ENCODE measurements at places on chromosomes 6 and 20. TPM values are rescaled to one million over a fixed set of nuclear protein-coding genes. Genes with fewer than 3 reads are reported as not detected.

DNA sequence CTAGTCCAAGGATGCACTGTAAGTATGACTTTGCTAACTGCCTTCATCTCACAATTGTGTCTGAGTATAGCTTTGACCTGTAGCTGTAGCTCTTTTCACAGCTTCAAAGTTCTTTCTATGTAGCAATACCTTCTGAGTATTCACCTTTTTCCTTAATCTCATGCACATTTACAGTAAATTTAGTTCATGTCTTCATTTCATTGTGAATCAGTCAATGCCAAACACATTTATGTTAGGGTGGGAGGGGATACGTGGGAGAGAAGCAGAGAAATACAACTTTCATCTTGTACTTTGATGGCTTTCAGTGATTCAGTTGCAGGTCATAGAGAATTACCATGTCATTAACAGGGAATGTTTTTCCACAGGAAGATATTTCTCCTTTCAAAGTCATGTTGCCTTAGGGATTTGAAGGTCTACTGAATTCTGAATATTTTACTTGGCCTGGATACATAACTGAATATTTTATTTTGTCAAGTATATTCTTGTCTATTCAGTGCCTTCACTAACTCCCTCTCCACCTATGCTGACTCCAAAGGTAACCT lies 119.2 kb downstream of the TINAG start:
- no peaks in the 10 kb centered on the region for H3K27me3 ChIP-seq
- H3K4me3 ChIP-seq, result no peak overlapping the region
- H3K4me1 ChIP-seq, result no peaks in the 10 kb centered on the region
- no peak overlapping the region for H3K27ac ChIP-seq
- H3K36me3 ChIP-seq, result no peaks in the 10 kb centered on the region

Gene CENPQ
- 14.2 TPM for total RNA-seq

DNA sequence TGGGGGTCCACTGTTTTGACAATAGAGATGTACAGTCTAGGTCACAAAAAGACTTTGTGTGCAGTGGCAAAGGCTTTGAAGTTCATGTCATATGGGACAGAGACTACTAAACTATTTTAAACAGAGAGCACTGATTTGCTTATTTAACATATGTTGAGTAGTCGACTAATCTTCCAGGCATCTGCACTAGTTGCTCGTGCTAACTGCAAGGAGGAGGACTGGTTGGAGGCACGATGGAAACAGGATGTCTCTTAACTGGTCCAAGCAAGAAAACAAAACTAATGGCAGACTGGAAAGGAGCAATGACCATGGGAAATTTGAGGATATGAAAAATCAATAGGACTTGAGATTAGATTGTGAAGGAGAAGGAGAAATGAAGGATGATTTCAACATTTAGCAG lies 28.5 kb upstream of the ERVFRD-1 start:
- no peak overlapping the region for H3K4me3 ChIP-seq
- no peak for DNase-seq
- peaks cover 5% of the 10 kb centered on the region for H3K36me3 ChIP-seq
- H3K27me3 ChIP-seq, result no peaks in the 10 kb centered on the region
- H3K4me1 ChIP-seq, result peaks cover 32% of the 10 kb centered on the region
- no peak overlapping the region for H3K27ac ChIP-seq

- H3K4me3 ChIP-seq, result no peak overlapping the region
- H3K27ac ChIP-seq, result no peak overlapping the region
- H3K36me3 ChIP-seq, result no peaks in the 10 kb centered on the region
- no peaks in the 10 kb centered on the region for H3K4me1 ChIP-seq
- DNase-seq, result no peak
Observed at GRCh38 chr6:65289491-65289890, 417.5 kb downstream of the EYS start.

DNA sequence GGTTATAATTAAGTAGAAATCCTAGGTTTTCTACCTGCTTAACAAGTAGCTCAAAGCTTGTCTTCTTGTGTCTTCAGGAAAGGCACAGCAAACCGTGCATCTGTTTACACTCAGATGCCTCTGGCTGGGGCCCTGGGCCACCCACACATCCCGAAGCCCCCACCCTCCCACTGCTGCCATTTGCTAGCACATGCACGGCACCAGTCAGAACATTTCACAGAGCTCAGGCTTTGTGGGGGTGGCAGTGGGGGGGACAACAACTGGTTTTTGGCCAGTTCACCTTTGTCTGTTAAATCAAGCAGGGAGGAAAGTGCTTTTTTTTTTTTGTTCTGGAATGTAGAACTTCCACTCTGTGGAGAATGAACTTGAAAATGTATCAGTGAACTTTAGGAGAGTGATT lies 77.7 kb downstream of the LINC00237 start:
- no peaks in the 10 kb centered on the region for H3K27me3 ChIP-seq
- peaks cover 2% of the 10 kb centered on the region for H3K4me1 ChIP-seq
- no peak for DNase-seq
- no peak overlapping the region for H3K4me3 ChIP-seq

GRCh38 chr6:55198715-55199114 lies 24.4 kb downstream of the HCRTR2 start:
- H3K4me1 ChIP-seq, result no peaks in the 10 kb centered on the region
- no peak for DNase-seq
- H3K4me3 ChIP-seq, result no peak overlapping the region
- H3K27me3 ChIP-seq, result no peaks in the 10 kb centered on the region

DNA sequence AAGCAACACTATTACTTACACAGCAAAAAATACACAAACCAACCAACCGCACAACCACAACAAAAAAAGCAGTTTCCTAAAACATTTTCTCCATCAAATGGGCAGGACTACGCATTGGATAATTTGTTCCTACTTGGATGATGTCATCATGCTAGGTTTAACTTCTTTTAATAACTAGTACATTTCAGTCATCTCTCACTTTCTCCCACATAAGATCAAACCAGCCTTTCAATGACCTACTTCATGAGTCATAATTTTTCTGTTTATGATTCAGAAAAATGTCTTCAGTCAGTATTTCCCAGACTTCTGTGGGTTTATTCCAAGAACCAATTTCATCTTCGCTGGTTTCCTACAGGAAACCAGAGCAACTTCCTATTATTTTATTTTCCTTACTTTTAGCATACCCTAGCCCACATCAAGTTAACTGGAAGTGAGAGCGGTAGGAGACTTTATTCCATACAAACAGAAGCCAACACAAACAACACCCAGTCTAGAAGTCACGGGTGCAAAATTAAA lies 134.2 kb downstream of the GMDS start:
- no peaks in the 10 kb centered on the region for H3K36me3 ChIP-seq
- no peak overlapping the region for H3K4me3 ChIP-seq
- no peaks in the 10 kb centered on the region for H3K27me3 ChIP-seq
- peaks cover 14% of the 10 kb centered on the region for H3K4me1 ChIP-seq
- no peak for DNase-seq
- H3K27ac ChIP-seq, result no peak overlapping the region

- peaks cover 6% of the 10 kb centered on the region for H3K4me1 ChIP-seq
- no peak for DNase-seq
- no peaks in the 10 kb centered on the region for H3K27me3 ChIP-seq
- no peak overlapping the region for H3K27ac ChIP-seq
Observed at GRCh38 chr6:142482249-142482648, 180.4 kb downstream of the ADGRG6 start.

DNA sequence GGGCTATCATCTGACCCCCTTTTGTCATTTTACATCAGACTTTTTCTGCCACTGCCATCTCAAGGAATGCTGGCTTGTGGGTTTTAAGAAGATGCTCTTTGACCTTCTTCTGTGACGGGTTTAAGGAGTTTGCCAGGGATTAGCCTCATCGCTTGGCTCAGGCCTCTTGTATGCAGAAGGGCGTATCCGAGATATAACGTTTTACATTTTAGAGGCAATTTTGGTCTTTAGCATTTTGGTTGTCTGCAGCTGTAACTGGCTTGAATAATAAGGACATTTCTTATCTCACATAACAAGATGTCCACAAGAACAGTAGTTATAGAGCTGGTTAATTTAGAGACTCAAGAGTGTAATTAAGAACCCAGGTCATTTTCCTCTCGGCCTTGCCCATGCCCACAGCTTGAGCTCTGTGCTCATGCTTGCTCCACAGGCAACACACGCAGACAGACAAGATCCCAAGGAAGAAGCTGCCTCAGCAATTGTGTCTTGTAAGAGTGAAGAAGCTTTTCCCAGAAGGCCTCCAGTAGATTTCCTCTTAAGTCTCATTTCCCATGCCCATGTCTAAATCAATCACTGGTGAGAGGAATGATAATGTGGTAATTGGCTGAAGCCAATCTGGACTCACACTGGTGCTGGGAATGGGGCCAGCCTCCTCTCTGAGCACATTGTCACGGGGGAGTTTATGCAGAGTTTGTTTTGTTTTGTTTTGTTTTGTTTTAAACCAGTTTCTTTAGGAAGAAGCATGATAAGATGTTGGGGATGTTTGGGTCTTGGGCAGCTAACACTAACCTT lies 36.8 kb downstream of the PTCHD4 start:
- peaks cover 18% of the 10 kb centered on the region for H3K27me3 ChIP-seq
- peaks cover 43% of the 10 kb centered on the region for H3K4me1 ChIP-seq
- no peak for DNase-seq
- H3K4me3 ChIP-seq, result no peak overlapping the region
- H3K27ac ChIP-seq, result peak overlapping the region; percentile 65
- H3K36me3 ChIP-seq, result peaks cover 29% of the 10 kb centered on the region

Gene MRAP2
- total RNA-seq, result 4.9 TPM

DNA sequence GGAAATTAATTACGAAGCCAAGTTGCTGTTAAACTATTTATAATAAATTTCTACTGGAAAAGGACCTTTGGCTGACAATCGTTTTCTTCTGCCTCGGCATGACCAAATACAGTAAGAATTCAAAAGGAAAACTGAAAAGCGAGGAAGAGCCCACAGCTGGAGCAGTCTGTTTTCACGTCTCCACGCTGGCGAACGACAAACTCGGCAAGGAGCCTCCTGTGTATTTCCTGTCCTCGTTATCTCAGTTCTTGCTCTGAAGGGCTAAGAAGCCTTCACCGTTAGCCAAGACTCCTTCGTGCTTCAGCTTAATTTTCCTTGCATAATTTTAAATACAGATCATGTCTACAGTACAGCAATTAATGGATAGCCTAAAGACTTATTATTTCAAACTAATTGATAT lies 214.3 kb upstream of the PLCB4 start:
- H3K27me3 ChIP-seq, result no peaks in the 10 kb centered on the region
- H3K36me3 ChIP-seq, result peaks cover 6% of the 10 kb centered on the region
- DNase-seq, result peak; percentile 13

DNA sequence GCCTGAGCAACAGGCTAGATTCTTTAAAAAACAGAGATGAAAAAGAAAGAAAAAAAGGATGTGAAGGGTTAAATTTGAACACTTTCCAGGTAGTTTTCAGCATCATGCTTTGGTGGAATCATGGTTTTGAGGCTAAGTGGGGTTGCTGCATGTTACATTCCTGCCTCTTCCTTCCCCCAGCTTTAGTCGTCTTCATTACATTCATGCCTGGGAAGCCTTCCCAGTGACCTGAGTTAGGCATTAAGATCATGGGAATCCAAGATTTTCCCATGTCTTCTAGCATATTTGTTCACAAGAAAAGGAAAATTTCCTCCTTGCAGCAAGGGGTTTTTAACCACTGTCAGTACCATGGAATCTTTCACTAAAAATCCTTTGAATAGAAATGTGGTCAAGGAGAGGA lies 12.0 kb downstream of the TPX2 start:
- peak overlapping the region; percentile 74 for H3K27ac ChIP-seq
- peaks cover 18% of the 10 kb centered on the region for H3K36me3 ChIP-seq
- H3K4me3 ChIP-seq, result no peak overlapping the region
- peaks cover 2% of the 10 kb centered on the region for H3K4me1 ChIP-seq
- no peak for DNase-seq
- no peaks in the 10 kb centered on the region for H3K27me3 ChIP-seq

Measured in WTC11 (cell line).